Stimulated activated CD8-positive, alpha-beta memory T cell treated with anti-CD3 and anti-CD28 coated beads, Interleukin-15, amount 100 ng/mL, for 48 hours (primary cell): ENCODE measurements at places on chromosomes 3 and 15.
A peak's percentile ranks its signal among the peaks of the same experiment; 100 is the strongest.

- no peak for DNase-seq
Observed at GRCh38 chr15:66131200-66131599, 122.3 kb downstream of the MEGF11 start.

GRCh38 chr3:131772269-131773026, 262.4 kb downstream of the CPNE4 start:
- no peak for DNase-seq

DNA sequence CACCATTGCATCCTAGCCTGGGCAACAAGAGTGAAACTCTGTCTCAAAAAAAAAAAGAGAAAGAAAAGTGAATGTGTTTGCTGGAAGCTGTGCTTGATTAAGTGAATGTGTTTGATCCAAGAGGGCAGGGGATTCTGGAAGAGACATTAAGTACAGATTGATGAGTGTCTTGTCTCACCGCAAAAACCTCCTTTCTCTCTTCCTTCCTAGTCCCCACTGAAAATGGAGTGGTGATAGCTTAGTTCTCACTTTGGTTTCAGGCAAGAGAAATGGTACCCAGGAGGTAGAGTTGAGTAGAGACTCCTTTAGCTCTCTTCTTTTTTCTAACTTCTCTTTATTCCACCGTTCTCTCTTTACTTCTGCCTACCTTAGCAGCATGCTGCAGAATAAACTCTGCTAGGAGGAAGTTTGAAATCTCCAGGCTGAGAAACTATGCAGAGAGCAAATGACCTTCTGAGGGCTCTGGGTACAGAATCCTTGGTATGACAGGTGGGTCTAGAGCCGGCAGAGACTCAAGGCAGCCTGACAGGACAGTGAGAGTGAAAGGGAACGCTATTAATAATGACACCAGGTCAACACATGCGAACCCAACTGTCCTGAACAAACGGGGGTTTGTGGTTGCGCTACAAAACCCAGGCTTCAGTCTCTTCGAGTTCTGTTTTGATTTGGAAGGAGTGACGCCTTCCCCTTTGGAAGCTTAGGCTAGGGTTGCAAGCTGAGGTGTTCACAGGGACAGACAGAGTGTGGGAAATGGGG, 74.9 kb downstream of the SMAD3 start:
- DNase-seq = no peak

DNA sequence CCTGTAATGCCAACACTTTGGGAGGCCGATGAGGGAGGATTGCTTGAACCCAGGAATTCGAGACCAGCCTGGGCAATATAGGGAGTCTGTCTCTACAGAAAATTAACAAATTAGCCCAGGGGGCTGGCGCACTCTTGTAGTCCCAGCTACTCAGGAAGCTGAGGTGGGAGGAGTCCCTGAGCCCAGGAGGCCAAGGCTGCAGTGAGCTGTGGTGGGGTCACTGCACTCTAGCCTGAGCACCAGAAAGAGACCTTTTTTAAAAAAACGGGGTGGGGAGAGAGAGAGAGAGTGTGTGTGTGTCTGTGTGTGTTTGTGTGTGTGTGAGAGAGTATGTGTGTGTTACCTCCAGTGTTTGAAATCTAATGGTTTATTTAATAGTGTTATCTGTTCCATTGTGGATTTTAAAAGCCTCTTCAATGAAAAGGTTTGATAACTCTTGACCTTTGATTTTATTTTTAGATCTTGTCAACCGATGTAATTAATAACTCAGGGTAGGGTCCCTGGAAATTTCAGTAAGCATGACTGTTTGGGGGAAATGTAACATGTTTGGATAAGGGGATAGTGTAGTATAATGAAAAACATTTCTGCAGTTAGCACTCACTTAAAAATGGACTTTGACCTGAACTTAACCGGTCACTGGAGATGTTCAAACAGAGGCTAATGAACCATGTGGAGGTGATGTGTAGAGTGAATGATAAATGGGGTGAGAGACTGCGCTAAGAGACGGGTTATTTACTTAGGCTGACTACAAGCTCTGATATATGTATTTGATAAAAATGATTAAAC, 29.7 kb downstream of the LRCH3 start:
- no peak for DNase-seq

GRCh38 chr3:176939022-176939817, 258.1 kb downstream of the TBL1XR1 start:
- peak; percentile 2 for DNase-seq
